Skin of body (tissue), 3 donors: ENCODE measurements at places on chromosomes 2 and 18. TPM values are rescaled to one million over a fixed set of nuclear protein-coding genes. Genes with fewer than 3 reads are reported as not detected.
A peak's percentile ranks its signal among the peaks of the same experiment; 100 is the strongest.

Gene TRIB2
- 19.0 TPM for total RNA-seq

Gene GPBAR1
- 0.39 TPM for total RNA-seq

Gene EN1
- 12.0 TPM for total RNA-seq

Gene PPP3R1
- 46.0 TPM for total RNA-seq

Gene UGT1A8
- not detected for total RNA-seq

Gene SERPINB11
- not detected for total RNA-seq

Gene MATN3
- 0.30 TPM for total RNA-seq

Gene LYPD6
- total RNA-seq = 5.1 TPM

Gene MOCOS
- total RNA-seq = 1.6 TPM

- DNase-seq = no peak
Measured at GRCh38 chr2:148687543-148687942, 43.0 kb downstream of the EPC2 start.

GRCh38 chr18:3985664-3986063 is 469.4 kb downstream of the DLGAP1 start:
- DNase-seq = no peak

DNA sequence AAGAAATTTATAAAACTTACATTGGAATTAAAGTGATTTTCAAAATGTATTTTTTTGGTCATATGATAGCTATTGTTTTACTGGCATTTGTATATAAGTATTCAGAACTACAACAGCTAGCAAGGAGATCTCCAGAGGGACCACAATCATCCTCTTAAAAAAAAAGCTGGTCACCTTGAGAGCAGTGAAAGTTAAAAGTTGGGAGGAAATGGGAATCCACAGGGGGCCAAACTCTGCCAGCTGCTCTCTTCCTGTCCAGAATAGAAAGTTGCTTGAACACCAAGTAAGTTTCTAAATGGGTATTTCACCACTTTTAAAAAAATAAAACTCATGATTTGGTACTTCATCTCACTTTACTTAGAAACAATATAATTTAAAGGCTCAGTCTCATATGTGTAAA is 1025.1 kb downstream of the LRP1B start:
- DNase-seq = no peak

GRCh38 chr2:114729026-114729425 is 286.6 kb downstream of the DPP10 start:
- no peak for DNase-seq

GRCh38 chr2:223101340-223102039 is 49.5 kb downstream of the KCNE4 start:
- DNase-seq = no peak

GRCh38 chr18:3924455-3924854 is 474.5 kb downstream of the TGIF1 start:
- DNase-seq = no peak

GRCh38 chr2:236121546-236121945 is 46.6 kb downstream of the GBX2 start:
- no peak for DNase-seq

DNA sequence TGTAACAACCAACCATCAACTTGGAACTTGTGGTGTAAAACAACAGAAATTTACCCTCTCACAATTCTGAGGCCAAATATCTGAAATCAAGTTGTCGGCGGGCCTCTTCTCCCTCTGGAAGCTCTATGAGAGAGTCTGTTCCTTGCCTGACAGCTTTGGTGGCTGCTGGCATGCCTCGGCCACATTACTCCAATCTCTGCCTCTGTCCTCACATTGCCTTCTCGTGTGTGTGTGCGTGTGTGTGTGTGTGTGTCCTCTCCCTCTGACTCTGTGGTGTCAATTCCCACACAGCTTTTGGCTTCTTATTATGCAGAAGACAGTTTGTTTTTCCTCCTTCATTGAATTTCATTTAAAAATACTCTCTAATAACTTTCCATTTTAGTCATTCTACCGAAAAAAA is 50.4 kb downstream of the ZDBF2 start:
- DNase-seq = no peak

DNA sequence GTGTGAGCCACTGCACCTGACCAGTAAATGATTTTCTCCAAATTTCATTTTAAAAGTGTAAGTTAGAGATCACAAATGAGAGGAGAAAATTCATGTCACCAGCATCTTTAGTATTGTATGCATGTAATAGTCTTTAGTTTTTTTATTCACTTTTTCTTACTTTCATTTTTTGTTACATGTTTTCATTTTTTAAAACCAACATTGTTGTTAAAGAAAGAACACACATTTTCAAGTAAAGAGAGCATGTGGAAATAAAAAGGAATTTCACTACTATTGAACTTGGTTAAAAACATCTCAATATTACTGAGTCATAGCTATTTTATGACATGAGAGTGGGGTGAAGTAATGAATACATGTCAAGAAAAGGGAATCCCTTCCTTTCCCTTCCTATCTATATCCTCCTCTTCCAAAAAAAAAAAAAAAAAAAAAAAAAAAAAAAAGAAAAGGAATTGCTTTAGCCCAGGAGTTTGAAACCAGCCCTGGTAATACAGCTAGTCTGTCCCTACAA is 29.1 kb upstream of the PMAIP1 start:
- DNase-seq = no peak

DNA sequence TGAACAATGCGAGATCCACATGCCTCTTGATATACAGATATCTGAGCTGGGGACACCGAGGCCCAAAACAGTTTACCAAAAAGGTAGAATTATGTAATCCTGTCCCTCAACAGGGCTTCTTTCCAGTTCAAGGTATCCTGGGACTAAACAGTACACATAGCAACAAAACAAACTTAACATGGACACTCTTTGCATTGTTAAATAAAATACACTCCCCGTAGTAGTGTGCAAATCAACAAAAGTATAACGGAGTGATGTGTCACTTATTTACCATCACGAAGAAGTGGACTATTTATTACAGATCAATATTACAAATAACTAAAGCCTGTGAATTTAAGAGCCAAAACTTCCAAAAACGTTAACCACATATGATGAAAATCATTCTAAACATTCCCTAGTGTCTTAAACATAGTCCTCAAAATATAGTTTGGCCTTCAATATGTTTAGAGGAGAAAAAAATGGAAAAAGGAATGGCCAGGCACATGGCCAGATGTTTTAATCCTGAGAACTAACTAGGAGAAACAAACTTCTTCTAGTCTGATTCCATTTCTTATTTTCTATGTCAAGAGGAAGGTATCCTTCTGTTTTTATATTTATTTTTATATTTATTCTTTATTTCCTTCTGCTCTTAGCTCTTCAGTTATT is 377.5 kb downstream of the OSR1 start:
- DNase-seq = peak; percentile 22

GRCh38 chr18:31218671-31219383 is 56.2 kb upstream of the DSC1 start:
- DNase-seq = no peak

DNA sequence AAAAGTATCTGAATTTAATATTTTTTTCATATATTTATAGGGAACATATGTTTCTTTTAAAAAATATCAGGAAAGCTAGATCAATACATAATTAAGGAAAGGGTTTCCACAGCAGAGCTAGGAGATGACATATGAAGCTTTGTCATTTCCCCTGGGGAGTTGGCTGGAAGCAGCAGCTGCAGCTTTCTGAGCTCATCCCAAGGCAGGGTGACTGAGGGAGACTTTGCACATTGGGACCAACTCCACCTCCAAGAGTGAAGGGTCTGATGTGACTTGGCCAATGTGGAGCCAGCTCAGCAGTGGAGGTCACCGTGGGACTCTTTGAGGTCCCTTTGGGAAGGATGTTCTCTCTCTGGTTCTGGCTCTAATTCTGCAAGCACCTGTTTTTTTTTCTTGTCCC is 315.1 kb downstream of the RDH14 start:
- no peak for DNase-seq

DNA sequence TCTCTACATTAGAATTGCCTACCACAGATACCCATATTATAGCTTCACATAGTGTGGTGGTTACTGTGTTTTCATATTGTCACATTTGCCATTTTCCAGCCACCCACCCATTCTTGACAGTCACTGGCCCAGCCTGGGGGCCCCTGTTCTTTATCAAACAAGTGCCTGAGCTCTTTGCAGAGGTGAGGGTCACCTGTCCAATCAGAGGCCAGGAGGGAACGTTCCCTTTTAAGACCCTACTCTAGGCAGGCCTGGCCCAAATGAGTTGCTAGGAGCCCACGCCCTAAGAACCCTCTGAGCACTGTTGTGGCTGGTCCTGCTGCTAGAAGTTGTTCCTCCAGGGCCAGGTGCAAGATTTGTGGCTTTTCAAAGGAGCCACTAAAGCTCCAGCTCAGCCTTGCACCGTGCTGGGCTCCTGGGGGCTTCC is 5.2 kb downstream of the IL37 start:
- DNase-seq = no peak

DNA sequence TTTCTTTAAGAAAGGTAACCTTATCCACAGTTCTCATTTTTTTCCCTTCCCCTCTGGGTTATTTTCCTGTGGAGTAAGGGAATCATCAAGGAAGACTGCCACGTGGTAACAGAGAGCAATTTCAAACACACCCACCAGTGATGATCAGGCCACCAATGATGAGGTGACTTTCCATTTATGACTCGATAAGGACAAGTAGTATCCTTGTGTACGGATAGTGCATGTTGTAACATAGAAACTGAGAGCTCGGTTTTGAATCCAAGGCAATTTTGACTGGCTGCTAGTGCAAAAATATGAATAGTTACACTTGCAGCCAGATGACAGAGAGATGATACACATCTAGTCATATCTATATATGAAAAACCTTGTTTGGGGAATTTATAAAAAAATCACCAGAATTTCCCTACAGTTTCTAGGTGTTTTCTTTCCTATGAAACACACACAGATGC is 143.6 kb upstream of the TCF4 start:
- DNase-seq = no peak

DNA sequence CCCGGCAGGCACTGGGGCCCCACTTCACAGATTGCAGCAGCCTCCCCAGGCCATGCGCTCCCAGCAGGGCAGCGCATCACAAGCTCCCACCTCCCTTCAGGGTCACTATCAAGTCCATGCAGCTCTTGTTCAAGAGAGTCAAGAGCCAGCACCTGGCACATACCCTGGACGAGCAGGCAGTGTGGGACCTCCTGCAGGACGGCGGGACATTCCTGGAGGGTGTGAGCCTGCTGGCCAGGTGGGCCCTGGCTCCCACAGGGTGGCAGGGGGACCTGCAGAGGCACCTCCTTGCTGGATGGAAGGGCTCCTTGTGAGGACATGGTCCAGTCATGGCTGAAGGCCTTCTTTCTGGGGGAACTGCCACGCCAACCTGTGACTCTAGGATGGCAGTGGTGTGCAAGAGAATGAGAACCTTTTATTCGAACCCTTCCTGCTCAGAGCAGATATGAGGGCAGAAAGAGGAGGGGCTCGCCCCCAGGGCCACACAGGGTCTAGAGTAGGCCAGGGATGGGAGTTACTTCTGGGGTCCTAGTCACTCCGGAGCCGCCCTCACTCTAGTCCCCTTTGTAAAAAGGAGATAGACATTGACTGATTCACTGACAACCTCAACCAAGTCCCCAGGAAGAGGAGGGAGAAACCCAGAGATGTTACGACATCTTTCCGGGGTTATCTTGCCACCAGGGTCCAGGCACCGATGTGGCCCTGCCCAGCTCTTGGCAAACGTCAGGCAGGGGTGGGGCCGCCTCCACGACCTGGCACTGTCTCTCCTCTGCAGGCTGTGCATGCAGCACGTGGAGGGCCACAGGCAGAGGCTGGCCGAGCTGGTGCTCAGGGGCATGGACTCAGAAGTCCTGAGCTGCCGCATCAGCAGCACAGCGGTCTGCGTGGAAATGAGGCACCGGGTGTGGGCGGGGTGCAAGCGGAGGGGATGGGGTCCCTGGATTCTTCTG is 31.3 kb downstream of the HJURP start:
- DNase-seq = no peak

GRCh38 chr2:15943378-15944280 is 3.3 kb downstream of the MYCN start:
- peak; percentile 72 for DNase-seq

DNA sequence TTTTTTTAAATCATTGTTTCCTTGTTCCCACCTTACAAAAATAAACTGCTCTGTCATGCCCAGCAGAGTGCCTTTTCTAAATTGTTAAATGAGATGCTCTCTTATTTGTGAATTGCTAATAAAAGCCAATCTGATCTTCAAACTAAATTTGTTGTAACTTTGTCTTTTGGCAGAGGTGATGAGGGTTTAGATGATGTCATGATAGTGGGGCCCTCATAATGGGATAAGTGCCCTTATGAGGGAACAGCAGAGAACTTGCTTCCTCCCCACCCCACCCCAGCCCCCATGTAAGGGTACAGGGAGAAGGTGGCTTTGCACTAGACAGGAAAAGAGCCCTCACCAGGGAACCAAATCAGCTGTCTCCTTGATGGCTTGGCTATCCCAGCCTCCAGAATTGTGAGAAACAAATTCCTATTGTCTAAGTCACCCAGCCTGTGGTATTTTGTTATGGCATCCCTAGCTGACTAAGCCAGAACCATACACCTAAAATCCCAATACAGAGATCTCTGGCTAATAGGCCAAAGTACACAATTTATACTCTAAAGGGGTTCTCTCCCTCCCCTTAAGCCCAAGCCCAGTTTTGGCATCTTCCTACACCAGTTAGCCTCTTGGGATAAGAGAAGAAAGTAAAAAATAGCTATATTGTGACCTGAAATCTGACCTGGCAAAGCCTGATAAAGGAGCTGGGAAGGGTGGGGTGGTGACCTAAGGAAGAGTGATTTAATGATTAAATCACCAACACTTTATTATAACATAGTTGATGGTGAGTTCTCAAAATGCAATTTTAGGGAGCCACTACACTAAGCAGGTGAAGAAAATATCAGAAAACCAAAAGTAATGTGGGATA is 40.3 kb upstream of the HNRNPA3 start:
- DNase-seq = no peak

DNA sequence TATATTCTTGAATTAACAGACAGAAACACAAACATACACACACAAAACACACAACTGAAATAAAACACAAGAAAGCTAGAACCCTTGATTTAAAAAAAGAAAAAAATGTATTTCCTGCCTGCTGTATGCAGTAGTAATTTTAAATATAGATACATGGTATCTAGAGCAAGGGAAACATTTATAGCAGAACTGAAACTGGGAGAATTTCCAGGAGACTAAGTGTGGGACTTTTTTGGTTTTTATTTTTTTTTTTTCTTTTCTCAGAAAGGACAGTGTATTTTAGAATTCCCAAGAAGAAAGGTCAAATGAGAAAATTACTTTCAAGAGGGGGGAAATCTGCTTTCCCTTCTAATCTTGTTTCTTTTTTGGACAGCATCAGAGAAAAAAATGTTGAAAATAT is 558.9 kb upstream of the PKDCC start:
- peak; percentile 42 for DNase-seq

DNA sequence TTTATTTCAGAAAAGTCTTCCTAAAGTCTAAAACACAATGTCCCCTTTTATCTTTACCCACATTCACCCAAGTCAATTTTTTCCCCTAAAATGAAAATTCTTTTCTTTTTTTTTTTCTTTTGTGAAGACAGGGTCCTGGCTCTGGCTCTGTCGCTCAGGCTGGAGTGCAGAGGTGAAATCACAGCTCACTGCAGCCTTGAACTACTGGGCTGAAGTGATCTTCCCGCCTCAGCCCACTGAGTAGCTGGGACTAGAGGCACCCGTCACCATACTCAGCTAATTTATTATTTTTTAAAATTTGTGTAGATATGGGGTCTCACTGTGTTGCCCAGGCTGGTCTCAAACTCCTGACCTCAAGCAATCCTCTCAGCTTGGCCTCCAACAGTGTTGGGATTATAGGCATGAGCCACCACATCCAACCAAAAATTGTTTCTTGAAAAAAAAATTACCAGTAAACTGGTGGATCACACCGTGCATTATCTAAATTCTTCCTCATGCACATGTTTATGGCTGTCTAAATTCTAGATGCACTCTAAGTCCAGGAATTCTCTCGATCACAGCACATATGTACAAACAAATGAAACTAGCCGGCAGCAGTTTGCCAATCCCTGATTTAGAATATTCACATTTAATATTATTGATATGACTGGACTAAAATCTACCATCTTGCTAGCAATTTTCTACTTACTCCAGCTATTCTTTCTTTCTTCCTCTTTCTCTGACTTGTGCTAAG is 56.8 kb downstream of the OLA1 start:
- DNase-seq = no peak
